ENCODE measurements at places on chromosomes 2 and 18. TPM values are rescaled to one million over a fixed set of nuclear protein-coding genes. Genes with fewer than 3 reads are reported as not detected.

CREB1 gene
- 36.7 TPM for total RNA-seq

KCNK3 gene
- not detected for total RNA-seq

ST8SIA5 gene
- not detected for total RNA-seq

EDAR gene
- total RNA-seq: not detected

HOXD11 gene
- 0.10 TPM for total RNA-seq

AMER3 gene
- not detected for total RNA-seq

POTEJ gene
- total RNA-seq: not detected

CFAP221 gene
- not detected for total RNA-seq

SCN3A gene
- total RNA-seq: 0.98 TPM

HOXD4 gene
- 3.8 TPM for total RNA-seq

ASB18 gene
- total RNA-seq: not detected

TMEM182 gene
- total RNA-seq: 0.20 TPM

SPATA3 gene
- total RNA-seq: not detected

ASPRV1 gene
- total RNA-seq: 0.10 TPM

IL1F10 gene
- total RNA-seq: not detected

IL1R1 gene
- total RNA-seq: 8.9 TPM

SCYGR8 gene
- not detected for total RNA-seq

ALPI gene
- not detected for total RNA-seq

LYG1 gene
- not detected for total RNA-seq

FEZ2 gene
- 121 TPM for total RNA-seq

C18orf54 gene
- 6.9 TPM for total RNA-seq

B4GALT6 gene
- 4.7 TPM for total RNA-seq

DES gene
- total RNA-seq: not detected

REG3A gene
- total RNA-seq: not detected

MATN3 gene
- 4.0 TPM for total RNA-seq

GAREM1 gene
- 0.53 TPM for total RNA-seq

FER1L5 gene
- not detected for total RNA-seq

IL1A gene
- 5.5 TPM for total RNA-seq

MC2R gene
- not detected for total RNA-seq

SLC35F5 gene
- 45.8 TPM for total RNA-seq

PARD6G gene
- 1.9 TPM for total RNA-seq

UPP2 gene
- total RNA-seq: not detected

MARS2 gene
- 6.6 TPM for total RNA-seq

GKN2 gene
- total RNA-seq: not detected

KIF5C gene
- total RNA-seq: 0.25 TPM

STAT1 gene
- total RNA-seq: 78.5 TPM

FTCDNL1 gene
- 0.93 TPM for total RNA-seq

MERTK gene
- 13.4 TPM for total RNA-seq

CHRNG gene
- not detected for total RNA-seq

GALNT3 gene
- total RNA-seq: 1.2 TPM

LRP1B gene
- 0.20 TPM for total RNA-seq

CNOT11 gene
- 40.4 TPM for total RNA-seq

IAH1 gene
- 44.8 TPM for total RNA-seq

SCTR gene
- not detected for total RNA-seq

SALL3 gene
- total RNA-seq: not detected

All from mammary microvascular endothelial cell (primary cell).